ENCODE measurements at places on chromosomes 16 and 17. TPM values are rescaled to one million over a fixed set of nuclear protein-coding genes. Genes with fewer than 3 reads are reported as not detected.
A peak's percentile ranks its signal among the peaks of the same experiment; 100 is the strongest.

RNF222 gene
- polyA plus RNA-seq = 0.13 TPM

KRT15 gene
- polyA plus RNA-seq = 0.79 TPM

SEPTIN12 gene
- not detected for polyA plus RNA-seq

C16orf95 gene
- 3.3 TPM for polyA plus RNA-seq

NPIPB9 gene
- 4.4 TPM for polyA plus RNA-seq

DNA sequence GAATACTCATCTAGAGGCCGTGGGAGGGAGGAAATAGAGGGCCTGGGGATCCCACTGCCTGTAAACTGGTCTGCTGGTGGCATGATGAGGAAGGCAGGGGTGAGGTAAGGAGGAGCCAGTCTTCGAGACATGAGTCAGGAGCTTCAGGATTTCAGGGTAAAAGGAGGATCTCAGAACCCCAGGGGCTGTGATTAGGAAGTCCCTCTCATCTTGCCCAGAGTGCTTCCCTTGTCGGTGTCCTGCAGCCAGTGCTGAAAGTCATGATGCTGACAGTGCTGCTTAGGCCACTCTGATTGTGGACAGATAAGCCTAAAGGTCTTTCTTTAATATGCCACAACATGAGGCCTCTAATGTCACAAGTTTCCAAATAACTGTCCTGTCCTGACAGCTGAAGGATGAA is 29.6 kb downstream of the COG4 start:
- no peak for DNase-seq

DNA sequence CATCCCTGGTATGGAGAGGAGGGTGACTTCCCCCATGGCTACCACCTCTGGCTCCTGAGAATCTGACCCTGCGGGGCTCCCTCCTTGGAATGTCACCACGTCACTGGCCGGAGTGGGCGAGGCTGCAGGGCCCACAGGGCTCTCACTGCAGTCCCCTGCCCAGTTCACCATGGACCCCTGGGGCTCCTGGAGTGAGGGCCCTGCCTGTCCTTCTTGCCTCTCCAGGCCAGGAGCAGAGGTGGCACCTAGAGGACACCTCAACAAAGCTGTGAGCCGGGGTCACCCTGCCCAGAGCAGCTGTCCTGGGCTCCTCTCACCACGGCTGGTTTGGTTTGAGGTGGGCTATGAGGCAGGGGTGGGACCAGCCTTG is 67.8 kb upstream of the GNG13 start:
- DNase-seq = no peak

DNA sequence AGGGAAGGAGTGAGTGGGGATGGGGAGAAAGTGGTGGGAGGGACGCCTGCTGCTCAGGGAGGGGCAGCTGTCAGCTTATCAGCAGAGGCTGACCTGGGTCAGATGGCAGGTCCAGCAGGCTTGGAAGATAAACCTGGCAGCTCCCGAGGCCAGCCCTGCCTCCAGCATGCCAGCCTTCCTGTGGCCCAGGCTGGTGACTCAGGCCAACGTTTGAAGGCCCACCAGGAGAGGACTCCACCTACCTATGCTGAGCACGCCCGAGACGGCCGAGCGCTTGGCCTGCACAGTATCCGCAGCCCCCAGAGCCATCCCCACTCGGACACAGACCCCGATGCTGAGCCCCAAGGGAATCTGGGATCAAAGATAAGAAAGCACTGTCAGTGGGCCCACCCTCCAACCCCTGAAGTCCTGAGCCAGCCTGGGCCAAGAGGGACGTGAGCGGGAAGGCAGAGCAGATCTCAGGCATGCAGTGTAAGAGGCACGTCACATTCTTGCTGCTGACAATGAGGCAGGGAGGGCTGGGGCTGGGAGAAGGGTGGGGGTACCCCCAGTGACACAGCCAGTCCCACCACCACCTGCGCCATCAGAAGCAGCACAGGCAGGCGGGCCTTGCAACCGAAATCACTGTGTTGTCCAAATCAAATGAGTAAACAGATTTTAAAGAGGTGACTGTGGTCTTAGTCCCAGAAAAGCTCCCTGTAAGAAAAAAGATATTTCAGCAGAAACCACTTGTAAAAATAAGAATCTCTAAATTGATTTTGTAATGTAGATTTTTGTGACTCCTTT is 12.4 kb downstream of the SLC47A2 start:
- no peak for DNase-seq

- DNase-seq = peak; percentile 74
Measured at GRCh38 chr16:56964243-56965148, 2.7 kb downstream of the CETP start.

DNA sequence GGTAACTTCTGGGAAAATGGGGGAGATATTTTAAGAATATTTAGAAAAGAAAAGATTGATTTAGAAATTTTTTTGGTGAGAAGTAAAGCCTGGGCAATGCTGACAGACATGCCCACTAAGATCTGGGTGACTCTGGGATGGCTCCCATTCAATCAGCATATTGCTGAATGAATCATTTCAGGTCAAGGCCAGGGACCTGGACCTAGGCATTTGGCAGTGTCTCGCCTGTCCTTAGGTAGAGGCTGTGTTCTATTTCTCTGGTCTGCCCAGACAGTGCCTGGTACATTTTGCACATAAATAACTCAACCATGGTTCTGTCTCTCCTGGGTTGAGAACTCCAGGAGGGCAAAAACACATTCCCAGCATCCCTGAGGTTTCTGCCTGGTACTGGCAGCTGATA is 39.9 kb downstream of the SMPD3 start:
- no peak for DNase-seq

DNA sequence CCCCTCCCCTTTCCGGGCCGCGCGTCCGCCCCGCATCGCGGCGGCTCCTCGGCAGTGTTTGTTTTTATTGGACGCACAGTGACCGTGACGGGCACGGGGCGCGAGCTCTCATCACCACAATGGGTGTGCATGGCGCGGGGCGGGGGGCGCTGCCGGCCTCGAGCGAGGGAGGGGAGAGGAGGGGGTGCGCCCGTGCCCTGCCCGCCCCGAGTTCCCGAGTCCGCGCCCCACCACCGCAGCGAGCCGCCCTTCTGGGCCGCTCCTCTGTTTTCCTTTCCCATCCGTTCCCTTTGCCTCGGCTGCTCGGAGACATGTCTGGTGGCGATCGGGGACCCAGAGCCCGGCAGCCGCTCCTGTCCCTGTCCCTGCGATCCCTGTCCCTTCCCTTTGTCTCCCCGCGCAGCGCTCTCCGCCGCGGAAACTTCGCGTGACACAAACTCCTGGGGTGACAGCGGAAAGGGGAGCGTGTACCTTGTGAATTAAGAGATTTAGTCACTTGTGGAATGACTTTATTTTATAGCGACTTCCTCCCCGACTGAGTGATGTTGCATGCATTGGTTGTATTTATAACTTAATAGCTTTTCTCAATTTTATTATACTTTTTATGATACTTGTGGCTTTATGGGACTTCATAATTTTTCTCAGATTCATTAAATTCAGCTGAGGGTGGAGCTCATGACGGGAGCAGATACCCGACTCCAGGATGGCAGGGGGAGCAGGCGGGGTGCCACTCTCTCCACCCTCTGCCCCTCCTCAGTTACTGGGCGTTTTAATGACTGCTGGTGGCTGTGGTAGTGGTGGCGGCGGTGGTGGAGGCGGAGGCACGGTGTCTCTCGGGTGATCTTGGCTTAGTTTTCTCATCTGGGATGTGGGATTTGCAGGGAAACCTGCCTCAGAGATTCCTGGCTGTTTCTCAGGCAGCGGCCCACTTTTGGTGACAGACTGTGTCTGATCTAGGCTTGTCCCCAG is 40.8 kb downstream of the MRM1 start:
- peak; percentile 34 for DNase-seq

DNA sequence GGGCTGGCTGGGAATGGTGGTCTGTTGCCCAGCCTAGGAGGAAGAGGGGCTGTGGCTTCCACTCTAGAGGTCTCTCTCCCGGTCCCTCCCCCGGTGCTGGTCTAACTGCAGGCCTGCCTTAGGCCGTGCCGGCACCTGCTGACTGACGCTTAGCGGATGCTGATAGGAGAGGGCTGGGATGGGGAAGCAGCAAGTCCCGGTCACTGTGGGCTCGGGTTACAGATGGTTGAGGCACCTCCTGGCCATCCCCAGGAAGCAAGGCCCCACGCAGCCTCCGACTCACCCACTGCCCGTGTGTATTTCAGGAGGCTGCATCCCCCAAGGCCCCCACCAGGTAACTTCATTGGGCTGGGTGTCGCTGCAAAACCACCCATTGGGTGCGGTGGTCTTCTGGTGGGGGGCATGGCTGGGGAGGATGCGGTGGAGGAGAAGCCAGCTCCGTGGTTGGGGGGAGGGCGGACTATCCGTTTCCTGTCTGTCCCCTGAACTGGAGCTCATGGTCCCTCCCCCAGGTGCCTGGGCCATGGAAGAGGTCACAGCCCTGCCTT is 278.9 kb downstream of the SEC14L1 start:
- no peak for DNase-seq

DNA sequence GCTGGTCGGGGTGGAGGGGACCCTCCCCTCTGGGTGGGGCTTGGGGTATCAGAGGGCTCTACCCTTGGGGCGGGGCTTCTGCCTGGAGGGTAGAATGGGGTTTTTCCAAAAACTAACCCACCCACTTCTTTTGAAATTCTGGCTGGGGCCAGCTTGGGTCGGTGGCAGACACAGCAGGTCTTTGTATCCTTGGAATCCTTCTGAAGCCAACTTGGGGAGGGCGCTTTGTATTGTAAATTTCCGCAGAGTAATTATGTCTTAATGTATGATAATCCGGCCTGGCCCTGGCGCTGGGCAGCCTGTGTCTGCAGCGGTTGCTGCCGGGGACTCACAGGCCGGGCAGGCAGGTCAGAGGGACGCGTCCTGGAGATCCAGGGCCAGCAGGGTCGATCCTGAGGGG is 33.9 kb upstream of the GSE1 start:
- DNase-seq = no peak

- no peak for DNase-seq
Measured at GRCh38 chr17:58317421-58318064, 11.1 kb downstream of the TSPOAP1 start.

- no peak for DNase-seq
Measured at GRCh38 chr16:17303101-17303500, 167.7 kb downstream of the XYLT1 start.

GRCh38 chr16:11006656-11007055 is 62.3 kb downstream of the CLEC16A start:
- DNase-seq = no peak

DNA sequence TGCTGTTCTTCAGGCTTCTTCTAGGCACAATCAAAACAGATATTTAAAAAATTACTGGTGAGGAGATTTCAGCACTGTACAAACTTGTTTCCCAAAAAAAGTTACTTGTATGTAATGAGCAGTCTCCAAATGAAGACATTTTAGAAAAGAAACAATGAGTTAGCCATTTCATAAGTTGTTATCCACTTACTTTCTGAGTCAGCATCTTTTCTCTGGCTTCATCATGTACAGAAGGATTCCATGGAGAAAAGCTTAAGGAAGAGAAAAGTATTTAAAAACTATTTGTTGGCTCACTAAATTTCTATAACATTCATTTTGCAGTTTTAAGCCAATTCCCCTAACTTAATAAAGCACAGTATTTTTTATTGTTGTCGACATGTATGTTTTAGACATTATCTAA is 10.5 kb downstream of the AKTIP start:
- no peak for DNase-seq

DNA sequence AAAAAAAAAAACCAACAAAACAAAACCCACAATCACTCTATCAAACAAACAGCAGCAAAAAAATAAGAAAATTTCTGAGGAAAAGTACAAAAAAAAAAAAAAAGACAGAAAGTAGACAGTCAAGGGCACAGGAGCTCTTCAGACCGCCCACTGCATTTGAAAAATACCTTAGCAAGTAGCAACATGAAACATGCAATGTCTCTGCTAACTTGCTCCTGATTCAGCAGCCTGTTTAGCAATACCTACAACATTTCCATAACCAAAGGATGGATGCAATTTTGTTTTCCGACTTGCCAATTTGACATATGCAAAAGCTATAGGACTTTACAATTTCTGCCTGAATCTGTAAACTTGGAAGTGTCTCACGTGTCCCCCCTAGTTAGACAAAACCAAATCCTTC is 57.4 kb downstream of the SYNRG start:
- no peak for DNase-seq

GRCh38 chr17:79399610-79400144 is 211.2 kb downstream of the RBFOX3 start:
- DNase-seq = no peak

- DNase-seq = no peak
Measured at GRCh38 chr17:5330981-5331380, 48.9 kb downstream of the RABEP1 start.

DNA sequence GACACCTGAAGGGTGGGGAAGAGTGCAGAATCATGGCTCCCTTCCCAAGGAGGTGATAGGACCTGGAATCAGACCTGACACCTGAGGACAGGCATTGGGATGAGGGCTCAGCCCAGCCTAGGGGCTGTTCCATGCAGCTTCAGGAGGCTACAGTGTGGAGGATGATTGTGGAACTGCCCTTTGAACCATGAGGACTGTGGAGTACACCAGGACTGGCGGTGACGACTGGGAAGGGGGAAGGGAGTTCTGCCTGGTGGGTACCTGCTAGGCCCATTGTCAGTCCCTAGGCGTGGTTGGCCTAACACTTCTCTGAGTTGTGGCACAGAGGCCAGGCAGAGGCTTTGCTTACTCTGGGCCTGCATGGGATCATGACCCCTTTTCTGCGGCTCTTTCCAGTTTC is 76.1 kb downstream of the MPRIP start:
- DNase-seq = peak; percentile 81

GRCh38 chr16:996681-997080 is 15.1 kb downstream of the SOX8 start:
- no peak for DNase-seq

DNA sequence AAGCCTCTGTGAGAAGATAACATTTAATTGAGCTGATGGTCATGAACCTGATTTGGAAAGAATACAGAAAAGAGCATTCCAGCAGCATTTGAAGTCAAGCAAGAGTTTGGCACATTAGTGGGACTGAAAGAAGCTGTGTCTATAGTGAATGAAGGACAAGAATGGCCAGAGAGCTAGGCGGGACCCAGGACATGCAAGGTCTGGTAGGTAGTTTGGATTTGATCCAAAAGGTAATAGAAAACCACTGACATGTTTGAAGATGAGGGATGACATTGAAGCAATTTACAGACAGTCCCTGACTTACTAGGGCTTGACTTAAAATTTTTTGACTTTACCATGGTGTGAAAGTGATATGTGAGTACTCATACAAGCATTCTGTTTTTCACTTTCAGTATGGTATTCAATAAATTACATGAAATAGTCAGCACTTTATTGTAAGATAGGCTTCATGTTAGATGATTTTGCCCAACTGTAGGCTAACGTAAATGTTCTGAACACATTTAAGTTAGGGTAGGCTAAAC is 7.6 kb downstream of the CYB5B start:
- no peak for DNase-seq

DNA sequence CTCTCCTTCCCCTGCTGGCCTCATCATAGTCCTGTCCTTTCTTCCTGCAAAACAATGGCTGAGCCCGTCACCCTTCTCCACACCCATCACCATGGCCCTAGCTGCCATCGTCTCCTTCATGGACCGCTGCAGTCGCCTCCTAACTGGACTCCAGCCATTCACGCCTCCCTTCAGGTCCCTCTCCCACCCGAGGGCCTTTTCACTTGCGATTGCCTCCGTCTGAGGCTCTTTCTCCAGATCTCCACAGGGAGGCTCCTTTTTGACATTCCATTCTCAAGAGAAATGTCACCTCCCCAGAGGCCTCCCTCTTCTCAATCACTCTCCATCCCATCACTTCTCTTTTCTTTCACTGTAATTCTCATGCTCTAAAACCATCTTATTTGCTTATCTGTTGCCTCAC is 23.5 kb downstream of the GSG1L start:
- DNase-seq = no peak

GRCh38 chr16:7887316-7887715 is 554.7 kb downstream of the RBFOX1 start:
- DNase-seq = no peak

- no peak for DNase-seq
Measured at GRCh38 chr17:57990037-57990436, 2.0 kb upstream of the VEZF1 start.

Data from large intestine (tissue), 12 donors.